ENCODE measurements at places on chromosomes 7 and 10. TPM values are rescaled to one million over a fixed set of nuclear protein-coding genes. Genes with fewer than 3 reads are reported as not detected.

DNA sequence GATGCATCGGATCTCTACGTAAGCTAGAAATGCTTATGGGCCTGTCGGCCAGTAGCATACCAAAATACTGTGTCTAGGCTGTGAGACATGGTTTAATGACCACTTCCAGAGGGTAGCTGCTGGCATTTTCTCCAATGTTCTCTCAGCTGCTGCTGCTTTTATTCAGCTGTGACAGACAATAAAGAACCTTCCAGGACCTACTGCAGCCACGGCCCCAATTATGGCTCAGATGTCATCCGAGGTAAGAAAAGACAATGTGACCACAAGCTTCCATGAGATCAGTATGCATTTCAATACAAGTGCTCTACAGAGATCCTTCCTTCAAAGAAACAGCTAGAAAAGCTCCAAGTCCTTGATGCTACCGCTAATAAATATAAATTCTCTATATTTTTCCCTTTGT is 256.2 kb downstream of the SDHAF3 start:
- no peak for DNase-seq

RNF32 gene
- not detected for total RNA-seq

- DNase-seq: no peak
These were observed 110.3 kb downstream of the BMPER start for GRCh38 chr7:34015651-34016050.

GFRA1 gene
- total RNA-seq: 83.2 TPM

GRCh38 chr10:49610114-49610457 is at the start of gene SLC18A3:
Gene SLC18A3 (plus strand): TSS chr10:49610310. CDS start chr10:49610741, 431 bp downstream.
- DNase-seq: no peak

DNA sequence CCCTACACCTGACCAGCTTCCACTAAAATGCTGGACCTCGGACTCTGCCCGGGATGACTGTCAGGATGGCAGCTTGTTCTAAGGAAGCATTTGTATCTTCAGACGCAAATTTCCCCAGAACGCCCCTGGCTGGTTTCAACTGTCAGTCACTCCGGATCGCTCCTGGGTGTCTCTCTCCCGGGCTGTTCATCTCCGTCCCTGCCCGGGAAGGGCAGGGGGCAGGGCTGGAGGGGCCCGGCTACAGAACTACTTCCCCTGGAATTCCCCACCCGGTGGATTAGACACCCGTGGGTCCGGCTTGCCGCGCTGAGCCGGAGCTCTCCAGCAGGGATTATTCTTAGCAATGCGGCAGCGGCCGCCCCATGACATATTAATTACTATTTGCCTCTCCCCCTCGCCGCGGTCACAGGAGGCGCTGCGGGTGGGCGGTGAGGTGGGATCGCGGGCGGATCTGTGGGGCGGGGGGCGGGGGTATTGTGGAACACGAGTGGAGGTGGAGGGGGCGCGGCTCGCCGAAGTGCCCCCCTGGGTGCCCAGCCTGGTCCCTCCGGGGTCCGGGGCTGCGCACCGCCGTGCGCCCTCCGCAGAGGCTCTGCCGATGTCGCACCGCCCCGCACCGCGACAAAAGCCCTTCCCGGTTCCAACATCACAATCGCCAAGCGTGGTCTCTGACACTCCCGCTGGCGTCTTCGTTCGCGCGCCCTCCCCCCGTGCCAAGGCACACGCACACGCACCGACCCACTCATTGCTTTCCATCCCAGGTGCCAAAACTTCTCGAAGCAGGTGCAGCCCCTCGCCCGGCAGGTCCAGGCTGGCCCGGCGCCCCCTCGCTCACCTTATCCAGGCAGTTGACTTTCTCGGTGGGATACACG is 276.1 kb upstream of the NEBL start:
- DNase-seq: peak; percentile 61

DNA sequence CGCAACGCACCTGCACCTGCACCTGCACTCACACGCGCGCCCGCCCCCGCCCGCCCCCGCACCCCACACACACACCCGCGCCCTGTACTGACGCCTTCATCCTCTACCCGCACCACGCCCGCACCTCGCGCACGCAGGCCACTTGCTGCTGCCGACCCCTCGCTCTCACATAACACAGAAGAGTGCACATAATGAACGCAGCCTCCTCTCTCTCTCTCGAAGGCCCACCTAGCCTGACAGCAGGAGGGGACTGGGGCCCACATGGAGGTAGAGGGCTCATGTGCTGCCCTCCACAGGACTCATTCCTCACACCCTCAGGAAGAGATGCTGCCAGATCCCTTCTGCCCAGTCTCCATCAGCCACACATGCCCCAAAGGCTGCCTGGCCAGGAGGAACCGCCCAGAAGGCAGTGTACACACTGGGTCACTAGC is 432 bp upstream of the CAMK2B start:
- peak; percentile 48 for DNase-seq

DNA sequence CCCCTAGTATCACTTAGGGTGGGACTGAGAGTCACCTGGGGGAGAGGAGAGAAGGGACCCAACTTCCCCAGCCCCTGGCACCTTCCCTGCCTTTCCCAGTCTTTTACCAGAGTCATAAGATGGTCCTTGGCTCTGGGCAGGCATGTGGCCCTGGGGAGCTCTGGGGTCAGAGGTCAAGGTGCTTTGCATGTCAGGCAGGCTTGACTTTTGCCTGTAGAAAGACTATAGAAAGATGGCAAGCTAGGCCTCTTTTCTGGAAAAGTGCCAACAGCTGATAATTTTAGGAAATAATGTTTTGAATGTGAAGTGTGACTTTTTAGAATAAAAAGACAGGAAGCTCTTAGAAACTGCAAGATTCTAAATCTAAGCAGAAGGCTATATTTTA is 67.5 kb downstream of the MKI67 start:
- DNase-seq: no peak

DNA sequence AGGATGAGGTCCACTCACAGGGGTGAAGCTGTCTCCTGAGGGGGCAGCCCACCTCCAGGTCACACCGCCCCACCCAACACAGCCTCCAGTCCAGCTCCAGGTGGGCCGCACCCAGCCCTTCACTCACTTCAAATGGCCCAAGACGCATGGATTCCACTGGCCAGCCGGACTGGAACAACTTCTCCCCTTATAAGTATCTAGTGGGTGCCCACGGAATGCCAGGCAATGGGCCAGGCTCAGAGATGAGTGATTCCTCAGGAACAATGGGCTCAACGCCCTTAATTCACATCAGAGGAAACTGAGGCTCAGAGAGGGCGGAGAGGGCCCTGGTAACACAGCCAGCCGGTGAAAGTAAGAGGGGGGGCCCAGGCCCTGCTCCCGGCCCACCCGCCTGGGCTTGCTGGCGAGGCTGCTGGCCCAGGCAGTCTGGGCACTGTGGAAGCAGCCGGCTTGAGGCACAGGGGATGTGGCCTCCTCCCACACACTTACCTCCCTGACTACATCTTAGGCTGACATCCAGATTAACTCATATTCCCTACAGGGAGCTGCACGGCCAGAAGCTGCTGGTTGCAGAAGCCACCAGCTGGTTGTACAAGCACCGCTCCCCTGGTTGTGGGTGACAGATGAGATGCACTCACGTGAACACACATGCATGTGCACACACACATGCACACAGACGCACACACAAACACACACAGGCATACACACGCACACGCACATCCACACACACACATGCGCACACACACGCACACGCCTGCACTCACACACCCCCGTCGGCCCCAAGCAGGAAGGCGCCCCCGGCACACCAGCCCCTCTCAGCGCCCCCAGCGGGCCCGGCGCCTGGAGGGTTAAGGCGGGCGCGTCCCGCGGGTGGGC is 1.0 kb upstream of the FAM20C start:
- DNase-seq: no peak

- no peak for DNase-seq
These were observed 20.8 kb downstream of the PILRA start for GRCh38 chr7:100394077-100394476.

SPDYE1 gene
- total RNA-seq: not detected

- no peak for DNase-seq
These were observed 111.8 kb upstream of the RSU1 start for GRCh38 chr10:16929069-16929468.

RAPGEF5 gene
- total RNA-seq: 16.9 TPM

GRCh38 chr10:34539533-34540315 is 275.4 kb downstream of the PARD3 start:
- DNase-seq: peak; percentile 51

DNA sequence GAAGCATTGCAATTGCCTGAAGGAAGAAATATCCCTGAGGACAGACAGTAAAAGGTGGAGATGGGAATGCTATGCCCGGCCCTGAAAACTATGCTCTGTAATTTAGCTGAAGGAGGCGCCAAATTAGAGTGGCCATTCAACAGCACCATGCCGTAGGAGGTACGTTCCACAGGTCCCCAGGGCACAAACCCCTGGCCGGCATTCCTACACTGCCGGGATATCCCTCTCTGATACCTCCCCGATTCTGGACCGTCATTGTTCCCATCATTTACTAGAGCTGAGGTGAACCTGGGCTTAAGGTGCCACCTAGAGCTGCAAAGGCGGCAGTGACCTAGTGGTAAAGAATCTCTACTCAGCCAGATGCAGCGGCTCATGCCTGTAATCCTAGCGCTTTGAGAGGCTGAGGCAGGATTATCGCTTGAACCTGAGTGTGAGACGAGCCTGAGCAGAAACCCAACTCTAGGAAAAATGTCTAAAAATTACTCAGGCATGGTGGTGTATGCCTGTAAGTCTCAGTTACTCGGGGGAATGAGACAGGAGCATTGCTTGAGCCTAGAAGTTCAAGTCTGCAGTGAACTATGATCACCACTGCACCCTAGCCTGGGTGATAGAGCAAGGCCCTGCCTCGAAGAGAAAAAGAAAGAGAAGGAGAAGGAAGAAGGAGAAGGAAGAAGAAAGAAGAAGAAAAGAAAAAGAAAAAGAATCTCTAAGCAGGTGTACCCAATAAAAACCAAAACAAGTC is 53.0 kb upstream of the TNKS2 start:
- peak; percentile 53 for DNase-seq

- no peak for DNase-seq
These were observed 89.4 kb downstream of the NSUN6 start for GRCh38 chr10:18561861-18562551.

GRCh38 chr7:47392241-47392759 is 189.6 kb downstream of the TNS3 start:
- peak; percentile 89 for DNase-seq

DNA sequence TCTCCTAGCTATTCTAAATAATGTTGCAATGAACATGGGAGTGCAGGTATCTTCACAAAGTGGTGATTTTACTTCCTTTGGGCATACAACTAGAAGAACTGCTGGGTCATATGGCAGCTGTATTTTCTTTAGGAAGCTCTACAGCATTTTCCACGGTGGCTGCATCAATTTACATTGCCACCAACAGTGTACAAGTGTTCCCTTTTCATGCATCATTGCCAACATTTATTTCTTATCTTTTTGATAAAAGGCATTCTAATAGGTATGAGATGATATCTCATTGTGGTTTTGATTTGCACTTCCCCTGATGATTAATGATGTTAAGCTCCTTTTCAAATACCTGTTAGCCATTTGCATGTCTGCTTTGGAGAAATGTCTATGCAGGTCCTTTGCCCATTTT is 52.6 kb downstream of the NT5C2 start:
- no peak for DNase-seq

SYPL1 gene
- 5.2 TPM for total RNA-seq

GRCh38 chr10:118102121-118102520 is 55.4 kb upstream of the RAB11FIP2 start:
- DNase-seq: no peak

- DNase-seq: no peak
These were observed 89.0 kb downstream of the EMX2 start for GRCh38 chr10:117631276-117632145.

SERPINE1 gene
- 0.58 TPM for total RNA-seq

GRCh38 chr10:19659920-19660655 is 156.1 kb upstream of the PLXDC2 start:
- no peak for DNase-seq

DNA sequence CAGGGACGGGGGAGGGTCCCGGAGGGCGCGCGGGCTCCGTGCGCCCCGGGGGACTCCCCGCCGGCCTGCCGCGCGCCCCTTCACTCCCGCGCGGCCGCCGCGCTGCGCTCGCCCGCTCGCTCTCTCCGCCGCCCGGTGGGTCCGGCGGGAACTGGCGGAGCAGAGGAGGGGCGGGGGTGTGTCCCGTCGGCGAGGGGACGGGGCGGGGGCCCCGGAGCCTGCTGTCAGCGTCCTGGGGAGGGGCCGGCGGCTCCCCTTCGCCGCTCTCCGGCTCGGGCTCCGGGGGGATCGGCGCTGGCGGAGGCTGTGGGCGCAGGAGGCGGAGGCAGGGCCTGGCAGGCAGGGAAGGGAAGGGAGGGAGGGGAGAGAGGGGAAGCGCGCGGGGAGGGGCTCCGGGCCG is at the start of gene SH3PXD2A:
Gene SH3PXD2A, minus strand, starts transcription at position 153 of the 400 bp plus-strand sequence. CDS start 310 bp downstream, outside the sequence.
- DNase-seq: peak; percentile 91

DNA sequence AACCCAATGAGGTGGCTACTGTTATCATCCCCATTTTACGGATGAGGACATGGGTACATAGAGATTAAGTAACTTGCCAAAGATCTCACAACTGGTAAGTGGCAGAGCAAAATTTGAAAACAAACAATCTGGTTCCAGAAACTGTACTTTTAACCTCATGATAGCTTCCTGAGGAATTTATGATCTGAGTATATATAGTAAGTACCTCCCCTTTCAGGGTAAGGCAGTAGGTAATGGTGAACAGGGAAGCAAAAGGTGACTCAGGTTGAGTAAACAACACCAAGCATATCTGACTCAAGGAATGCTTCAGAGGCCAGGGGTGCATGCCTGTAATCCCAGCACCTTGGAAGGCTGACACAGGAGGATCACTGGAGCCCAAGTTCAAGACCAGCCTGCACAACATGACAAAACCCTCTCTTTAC is 21.1 kb downstream of the KLLN start:
- DNase-seq: peak; percentile 40

ZNF488 gene
- total RNA-seq: not detected

DNAJB12 gene
- 24.9 TPM for total RNA-seq

GHITM gene
- total RNA-seq: 97.3 TPM

DNA sequence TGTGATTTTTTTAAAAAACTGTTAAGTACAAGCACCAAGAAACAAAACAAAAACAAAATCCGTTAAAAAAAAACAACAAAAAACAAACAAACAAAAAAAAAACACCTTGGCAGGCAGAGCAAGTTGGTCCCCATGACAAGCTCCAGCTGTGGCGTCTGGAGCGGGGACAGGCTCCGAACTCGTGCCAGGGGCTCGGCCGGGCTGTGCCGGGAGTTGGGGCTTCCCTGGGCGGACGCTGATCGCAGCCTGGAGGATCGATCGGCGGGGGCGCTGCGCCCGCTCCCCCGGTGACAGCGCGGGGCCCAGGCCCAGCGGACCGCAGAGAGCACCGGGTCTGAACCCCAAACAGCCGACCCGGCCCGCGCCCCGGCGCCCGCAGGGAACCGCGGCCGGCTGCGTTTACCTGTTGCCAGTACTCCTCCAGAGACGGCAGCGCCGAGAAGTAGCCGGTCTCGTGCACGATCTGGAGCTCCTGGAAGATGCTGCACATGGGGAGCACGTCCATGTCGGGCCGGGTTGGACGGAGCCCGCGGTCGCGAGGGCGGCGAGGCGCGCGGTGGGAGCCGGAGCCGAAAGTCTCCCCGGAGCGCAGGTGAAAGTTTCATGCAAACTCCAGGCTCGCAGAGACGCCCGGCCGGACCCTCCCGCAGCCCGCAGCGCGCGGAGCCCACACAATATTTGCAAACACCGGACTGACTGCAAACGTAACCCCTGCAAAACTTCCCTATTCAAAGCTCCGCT is at the start of gene KLF6:
Gene KLF6, minus strand, starts transcription at position 700 of the 741 bp plus-strand sequence. Its CDS starts 195 bp downstream, at position 505.
- DNase-seq: peak; percentile 45

All from stomach (tissue), 19 donors.